Fibroblast of upper back skin (primary cell): ENCODE measurements at places on chromosomes 11 and 22.
A peak's percentile ranks its signal among the peaks of the same experiment; 100 is the strongest.

DNA sequence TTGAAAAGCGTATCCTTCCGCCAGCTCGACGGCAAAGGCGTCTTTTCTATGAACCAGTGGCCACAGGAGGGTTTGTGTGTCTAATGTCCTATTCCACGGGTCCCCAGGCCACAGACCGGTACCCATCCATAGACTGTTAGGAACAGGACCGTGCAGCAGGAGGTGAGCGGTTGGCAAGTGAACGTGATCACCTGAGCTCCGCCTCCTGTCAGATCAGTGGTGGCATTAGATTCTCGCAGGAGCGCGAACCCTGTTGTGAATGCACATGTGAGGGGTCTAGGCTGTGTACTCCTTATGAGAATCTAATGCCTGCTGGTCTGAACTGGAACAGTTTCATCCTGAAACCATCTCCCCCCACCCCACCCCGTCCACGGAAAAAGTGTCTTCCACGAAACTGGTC is 62.7 kb upstream of the KCNQ1OT1 start:
- DNase-seq, result no peak

GRCh38 chr11:74248469-74248868 is 63.0 kb downstream of the P4HA3 start:
- no peak for DNase-seq

GRCh38 chr22:46969961-46970360 is 207.5 kb downstream of the TBC1D22A start:
- DNase-seq, result no peak

- DNase-seq, result no peak
Measured at GRCh38 chr22:16922706-16923105, 85.3 kb downstream of the GAB4 start.

DNA sequence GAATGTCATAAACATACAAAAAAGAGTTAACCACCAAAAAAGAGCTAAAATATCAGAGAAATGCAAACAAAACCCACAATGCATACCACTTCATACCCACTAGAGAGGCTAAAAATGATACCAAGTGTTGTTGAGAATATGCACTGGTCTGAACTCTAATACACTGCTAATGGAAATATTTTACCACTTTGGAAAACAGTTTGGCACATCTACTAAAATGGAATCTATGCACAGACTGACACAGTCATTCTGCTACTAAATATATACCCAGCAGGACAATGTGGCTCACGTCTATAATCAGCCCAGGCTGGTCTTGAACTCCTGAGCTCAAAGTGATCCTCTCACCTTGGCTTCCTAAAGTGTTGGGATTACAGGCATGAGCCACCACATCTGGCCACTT is 18.0 kb downstream of the MAPK1 start:
- DNase-seq, result no peak

GRCh38 chr11:10382518-10382917 is 72.5 kb upstream of the AMPD3 start:
- DNase-seq, result no peak

GRCh38 chr11:130199792-130200191 is 40.2 kb downstream of the ST14 start:
- no peak for DNase-seq

GRCh38 chr11:19366992-19367709 is 126.4 kb upstream of the E2F8 start:
- peak; percentile 89 for DNase-seq

GRCh38 chr11:69836401-69836800 is 17.2 kb upstream of the FGF3 start:
- no peak for DNase-seq

GRCh38 chr11:84963240-84963639 is 663.9 kb downstream of the DLG2 start:
- DNase-seq, result peak; percentile 16

DNA sequence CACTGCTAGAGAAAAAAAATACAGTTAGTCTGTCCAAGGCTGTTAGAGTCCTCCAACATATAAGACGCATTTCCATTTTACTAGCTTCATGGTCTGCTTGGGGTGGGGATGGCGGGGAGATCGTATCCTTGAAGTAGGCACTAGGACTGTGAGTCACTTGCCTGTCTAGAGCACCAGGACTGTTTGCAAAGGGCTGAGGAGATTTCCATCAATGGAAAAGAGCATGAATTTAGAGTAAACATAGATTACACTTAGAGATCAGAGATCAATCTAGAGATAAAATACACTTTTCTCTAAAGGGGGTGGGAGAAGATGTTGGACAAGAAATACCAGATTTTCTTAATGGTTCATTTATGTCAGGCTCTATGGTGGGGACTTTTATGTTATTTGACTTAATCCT is 1.7 kb upstream of the MS4A7 start:
- no peak for DNase-seq
